ENCODE measurements at places on chromosomes 7 and 10. TPM values are rescaled to one million over a fixed set of nuclear protein-coding genes. Genes with fewer than 3 reads are reported as not detected.

LIPF gene
- total RNA-seq, result not detected

NUDT13 gene
- 2.0 TPM for total RNA-seq

GRCh38 chr7:129721068-129721467, 109.5 kb downstream of the NRF1 start:
- no peak overlapping the region for H3K4me3 ChIP-seq
- H3K4me1 ChIP-seq, result no peaks in the 10 kb centered on the region
- no peaks in the 10 kb centered on the region for H3K27me3 ChIP-seq
- DNase-seq, result no peak
- no peak overlapping the region for H3K27ac ChIP-seq

DNA sequence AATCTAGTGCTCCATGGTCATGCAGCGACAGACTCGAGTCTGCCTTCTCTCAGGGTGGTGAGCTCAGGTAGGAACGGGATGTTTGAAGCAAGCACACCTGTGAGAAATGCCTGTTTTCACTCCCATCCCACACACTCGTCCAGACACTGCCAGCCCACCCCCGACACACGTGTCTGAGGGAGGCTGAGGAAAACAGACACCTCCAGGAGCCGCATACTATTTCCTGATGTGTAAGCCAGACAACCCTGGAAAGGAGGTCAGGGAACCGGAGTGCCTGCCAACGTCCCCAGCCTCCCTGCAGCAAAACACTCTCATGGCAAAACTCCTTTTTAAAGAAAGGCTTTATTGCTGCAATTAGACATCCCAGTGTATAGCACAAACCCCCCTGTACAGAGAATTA, 80.2 kb downstream of the ALOX5 start:
- H3K27me3 ChIP-seq, result no peaks in the 10 kb centered on the region
- H3K4me3 ChIP-seq, result no peak overlapping the region
- H3K4me1 ChIP-seq, result peaks cover 8% of the 10 kb centered on the region
- H3K27ac ChIP-seq, result no peak overlapping the region
- H3K36me3 ChIP-seq, result peaks cover 8% of the 10 kb centered on the region
- no peak for DNase-seq

- peaks cover 21% of the 10 kb centered on the region for H3K4me1 ChIP-seq
- no peaks in the 10 kb centered on the region for H3K36me3 ChIP-seq
- H3K27ac ChIP-seq, result no peak overlapping the region
- no peak for DNase-seq
- H3K27me3 ChIP-seq, result no peaks in the 10 kb centered on the region
Observed at GRCh38 chr10:70328967-70329366, 45.2 kb upstream of the NPFFR1 start.

GRCh38 chr10:111100198-111100597, 23.4 kb downstream of the ADRA2A start:
- no peak for DNase-seq
- H3K36me3 ChIP-seq, result no peaks in the 10 kb centered on the region
- peaks cover 28% of the 10 kb centered on the region for H3K27me3 ChIP-seq
- H3K27ac ChIP-seq, result no peak overlapping the region
- no peak overlapping the region for H3K4me3 ChIP-seq

- H3K36me3 ChIP-seq, result no peaks in the 10 kb centered on the region
- H3K27me3 ChIP-seq, result no peaks in the 10 kb centered on the region
- H3K4me1 ChIP-seq, result peaks cover 72% of the 10 kb centered on the region
- H3K27ac ChIP-seq, result no peak overlapping the region
- no peak for DNase-seq
- H3K4me3 ChIP-seq, result no peak overlapping the region
Observed at GRCh38 chr7:77543910-77544309, 6.8 kb downstream of the PTPN12 start.

GRCh38 chr10:48885376-48885775, 54.3 kb downstream of the LRRC18 start:
- H3K36me3 ChIP-seq, result no peaks in the 10 kb centered on the region
- no peak overlapping the region for H3K27ac ChIP-seq
- H3K4me1 ChIP-seq, result no peaks in the 10 kb centered on the region
- no peak for DNase-seq
